ENCODE measurements at places on chromosomes 1 and 21.

DNA sequence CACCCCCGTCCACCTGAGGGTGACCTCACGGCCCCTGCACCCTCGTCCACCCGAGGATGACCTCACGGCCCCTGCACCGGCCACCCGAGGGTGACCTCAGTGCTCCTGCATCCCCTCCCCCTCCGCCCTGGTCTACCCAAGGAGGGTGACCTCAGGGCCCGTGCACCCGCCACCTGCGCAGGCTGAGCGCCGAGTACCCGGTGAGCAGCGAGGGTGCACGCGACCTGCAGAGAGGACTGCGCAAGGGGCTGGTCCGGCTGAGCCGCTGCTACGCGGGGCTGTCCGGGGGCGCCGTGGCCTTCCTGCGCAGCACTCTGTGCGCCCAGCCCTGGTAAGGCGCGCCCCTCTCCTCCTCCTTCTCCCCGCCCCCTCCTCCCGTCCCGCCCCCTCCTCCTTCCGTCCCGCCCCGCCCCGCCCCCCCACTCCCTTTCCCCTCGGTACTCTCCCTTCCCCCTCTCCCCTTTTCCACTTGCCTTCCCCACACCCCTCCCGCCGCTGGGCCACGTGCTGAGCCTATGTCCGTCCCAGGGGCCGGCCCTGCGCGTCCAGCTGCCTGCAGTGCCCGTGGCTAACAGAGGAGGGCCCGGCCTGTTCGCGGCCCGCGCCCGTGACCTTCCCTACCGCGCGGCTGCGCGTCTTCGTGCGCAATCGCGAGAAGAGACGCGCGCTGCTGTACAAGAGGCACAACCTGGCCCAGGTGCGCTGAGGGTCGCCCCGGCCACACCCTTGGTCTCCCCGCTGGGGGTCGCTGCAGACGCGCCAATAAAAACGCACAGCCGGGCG is 28.4 kb downstream of the TRIM11 start:
- peak; percentile 81 for DNase-seq

GRCh38 chr21:33892853-33893252 is 22.8 kb downstream of the ATP5PO start:
- DNase-seq = no peak

- peak; percentile 37 for DNase-seq
These were observed 19.4 kb downstream of the TCP10L start for GRCh38 chr21:32565856-32566465.

DNA sequence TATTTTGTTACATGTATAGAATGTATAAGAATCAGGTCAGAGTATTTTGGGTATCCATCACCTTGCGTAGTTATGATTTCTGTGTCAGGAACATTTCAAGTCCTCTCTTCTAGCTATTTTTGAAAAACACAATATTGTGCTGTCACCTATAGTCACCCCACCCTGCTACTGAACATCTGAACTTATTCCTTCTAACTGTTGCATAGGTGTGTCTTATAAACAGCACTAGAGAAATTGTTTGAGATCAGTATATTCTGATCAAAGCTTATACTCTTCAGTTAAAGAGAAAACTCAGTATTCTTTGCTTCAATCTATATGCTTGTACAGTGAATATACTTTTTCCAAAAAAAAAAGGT is 96.0 kb downstream of the ASH1L start:
- DNase-seq = peak; percentile 8

DNA sequence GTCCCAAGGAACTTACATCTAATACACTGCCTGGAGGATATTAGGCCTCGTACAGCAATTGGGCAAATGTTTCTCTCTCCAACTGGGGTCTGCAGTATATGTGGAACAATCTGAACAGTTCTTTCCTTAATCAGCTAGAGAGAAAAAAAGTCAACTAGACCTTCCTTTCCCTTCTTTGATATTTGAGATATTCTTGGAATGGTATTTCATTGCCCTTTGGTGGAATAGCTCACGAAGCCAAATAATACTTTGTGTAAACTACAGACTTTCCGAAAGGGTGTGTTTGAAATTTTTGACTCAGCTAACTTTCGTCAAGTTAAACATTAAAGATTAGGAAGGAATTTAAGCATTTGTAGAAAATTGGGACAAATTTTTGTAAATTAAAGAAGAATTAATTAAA is 425.6 kb downstream of the RWDD3 start:
- no peak for DNase-seq

- DNase-seq = no peak
These were observed 15.9 kb upstream of the KIF21B start for GRCh38 chr1:201039418-201039817.

- DNase-seq = no peak
These were observed 37.0 kb upstream of the EPS15 start for GRCh38 chr1:51555866-51556619.

DNA sequence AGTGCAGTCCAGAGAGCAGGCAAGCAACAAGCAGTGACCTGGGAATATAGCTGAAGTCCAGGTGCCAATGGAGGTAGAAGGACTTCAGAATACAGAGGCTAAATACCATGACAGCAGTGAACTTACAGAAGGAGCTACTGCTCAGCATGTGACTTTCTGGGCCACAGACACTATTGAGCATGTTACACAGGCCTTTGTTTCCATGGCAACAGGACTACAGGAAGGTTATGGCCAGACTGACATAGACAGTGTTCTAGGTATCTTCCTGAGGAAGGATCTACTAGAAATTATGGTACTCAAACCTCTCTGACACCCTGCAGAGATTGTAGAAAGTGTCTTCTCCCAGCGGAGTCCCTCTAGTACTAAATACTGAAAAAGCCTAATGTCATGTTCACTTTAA is 11.0 kb downstream of the OR2M5 start:
- no peak for DNase-seq

DNA sequence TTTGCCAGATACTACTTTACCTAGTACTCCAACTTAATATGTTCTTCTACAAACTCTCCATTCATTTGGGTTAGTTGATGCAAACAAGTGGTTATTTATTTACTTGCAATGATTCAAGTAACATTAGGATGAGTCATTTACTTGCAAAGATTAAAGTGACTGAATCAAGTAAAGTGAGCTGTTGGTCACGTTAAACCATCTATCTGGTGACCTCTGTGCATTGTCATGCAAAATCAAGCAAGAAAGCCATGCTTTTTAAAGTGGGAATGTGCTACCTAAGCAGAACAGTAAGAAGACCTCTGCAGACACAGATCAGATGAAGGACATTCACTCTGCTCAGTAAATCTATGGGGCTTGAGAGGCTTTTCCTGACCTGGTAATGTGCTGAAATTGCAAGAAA is 254.7 kb downstream of the LRRIQ3 start:
- DNase-seq = peak; percentile 1

DNA sequence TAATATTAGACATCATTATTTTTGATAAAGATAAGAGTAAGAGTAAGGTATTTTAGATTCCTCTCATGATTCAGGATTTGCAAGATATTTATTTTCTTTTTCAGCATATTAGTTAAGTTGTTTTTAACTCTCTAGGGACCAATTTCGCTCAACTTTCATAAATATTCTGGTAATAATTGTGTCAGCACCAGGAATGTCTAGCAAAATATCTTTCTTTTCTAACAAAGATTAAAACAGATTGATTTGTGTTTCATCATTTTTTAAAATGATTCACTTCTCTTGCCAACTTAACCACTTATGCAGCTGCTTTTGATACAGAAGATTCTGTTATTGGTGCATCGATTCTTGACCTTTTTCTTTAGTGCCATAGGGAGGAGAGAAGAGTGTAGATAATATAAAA is 172.8 kb upstream of the PTGFR start:
- no peak for DNase-seq

GRCh38 chr1:185158800-185159199 is 1.8 kb downstream of the SWT1 start:
- peak; percentile 12 for DNase-seq

DNA sequence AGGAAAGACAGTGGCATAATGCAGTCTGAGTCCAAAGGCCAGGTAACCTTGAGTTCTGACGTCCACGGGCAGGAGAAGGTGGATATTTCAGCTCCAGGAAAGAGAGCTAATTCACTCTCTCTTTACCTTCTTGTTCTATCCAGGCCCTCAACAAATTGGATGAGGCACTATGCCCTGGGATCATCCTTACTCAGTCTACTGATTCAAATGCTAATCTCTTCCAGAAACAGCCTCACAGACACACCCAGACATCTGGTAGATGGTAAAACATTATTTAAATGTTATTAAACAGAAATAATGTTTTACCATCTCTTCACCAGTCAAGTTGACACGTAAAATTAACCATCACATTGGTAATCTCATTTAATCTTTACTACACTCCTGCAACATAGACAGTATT is 73.0 kb downstream of the RBM11 start:
- no peak for DNase-seq

- peak; percentile 30 for DNase-seq
These were observed 17.7 kb downstream of the CMPK1 start for GRCh38 chr1:47351305-47351704.

GRCh38 chr1:175208773-175209492 is 16.4 kb upstream of the KIAA0040 start:
- DNase-seq = no peak
